ENCODE measurements at places on chromosomes 7 and 10.

GRCh38 chr7:107690611-107691010, 30.0 kb downstream of the SLC26A4 start:
- H3K36me3 ChIP-seq, result no peaks in the 10 kb centered on the region
- no peak overlapping the region for H3K4me3 ChIP-seq
- DNase-seq, result no peak
- H3K4me1 ChIP-seq, result no peaks in the 10 kb centered on the region
- peaks cover 4% of the 10 kb centered on the region for H3K27me3 ChIP-seq
- H3K27ac ChIP-seq, result no peak overlapping the region

- H3K27me3 ChIP-seq, result no peaks in the 10 kb centered on the region
- no peak overlapping the region for H3K4me3 ChIP-seq
- no peaks in the 10 kb centered on the region for H3K4me1 ChIP-seq
Measured at GRCh38 chr7:37016064-37016878, 292.0 kb upstream of the AOAH start.

DNA sequence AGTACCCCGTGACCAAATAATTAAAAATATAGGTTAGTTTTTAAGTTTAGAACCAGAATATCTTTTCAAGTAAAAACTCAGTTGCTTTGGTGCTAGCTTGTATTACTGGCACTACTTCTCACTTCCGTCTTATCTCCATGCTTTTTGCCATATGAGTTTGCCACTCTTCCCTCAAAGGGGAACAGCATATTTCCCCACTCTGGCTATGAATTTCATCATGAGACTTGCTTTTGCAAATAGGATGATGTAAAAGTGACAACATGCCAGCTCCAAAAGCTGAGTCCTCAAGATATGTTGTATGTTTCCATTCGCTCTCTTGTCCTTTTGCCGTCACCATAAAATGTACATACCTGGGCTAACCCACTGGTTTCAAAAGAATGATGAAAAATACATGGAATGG, 178.1 kb upstream of the SEMA3A start:
- no peaks in the 10 kb centered on the region for H3K27me3 ChIP-seq
- no peak for DNase-seq
- H3K4me1 ChIP-seq, result no peaks in the 10 kb centered on the region
- H3K4me3 ChIP-seq, result no peak overlapping the region
- no peaks in the 10 kb centered on the region for H3K36me3 ChIP-seq
- no peak overlapping the region for H3K27ac ChIP-seq

DNA sequence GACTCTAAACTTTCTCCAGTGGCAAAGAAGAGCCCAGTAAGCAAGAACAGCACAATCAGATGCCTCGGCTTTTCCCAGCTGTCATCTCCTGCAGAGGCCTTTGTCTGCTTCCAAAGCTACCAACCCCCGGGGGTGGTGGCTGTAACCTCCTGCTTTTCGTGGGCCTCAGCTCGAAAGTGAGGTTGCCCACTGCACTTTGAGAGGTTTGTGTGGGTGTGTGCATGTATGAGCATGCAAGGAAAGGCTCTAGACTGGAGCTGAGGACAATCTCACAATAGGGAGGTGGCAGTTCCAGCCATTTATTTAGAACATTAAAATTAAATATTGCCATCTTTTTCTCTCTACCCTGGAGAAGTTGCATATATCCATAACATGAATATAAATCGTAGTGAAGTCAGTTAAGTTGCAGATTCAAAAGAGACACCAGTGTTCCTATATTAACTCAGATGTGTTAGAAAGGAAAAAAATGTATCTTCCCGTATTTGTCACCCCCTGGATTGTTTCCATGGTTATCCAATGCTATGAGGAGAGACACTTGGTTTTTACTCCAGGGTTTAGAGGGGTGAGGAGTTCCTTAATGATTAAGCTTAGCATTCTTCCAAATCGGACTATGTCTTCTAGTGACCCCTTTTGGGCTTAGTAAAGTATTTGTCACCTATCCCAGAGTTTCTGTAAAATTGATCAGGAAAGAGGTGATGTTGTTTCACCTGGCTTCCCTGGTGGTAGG, 781.1 kb downstream of the INHBA start:
- H3K36me3 ChIP-seq, result no peaks in the 10 kb centered on the region
- no peaks in the 10 kb centered on the region for H3K4me1 ChIP-seq
- no peak overlapping the region for H3K4me3 ChIP-seq
- DNase-seq, result no peak

GRCh38 chr10:8337332-8337651, 282.8 kb downstream of the GATA3 start:
- peaks cover 17% of the 10 kb centered on the region for H3K4me1 ChIP-seq
- H3K4me3 ChIP-seq, result no peak overlapping the region
- no peak for DNase-seq
- no peaks in the 10 kb centered on the region for H3K27me3 ChIP-seq
- H3K27ac ChIP-seq, result no peak overlapping the region
- H3K36me3 ChIP-seq, result no peaks in the 10 kb centered on the region

DNA sequence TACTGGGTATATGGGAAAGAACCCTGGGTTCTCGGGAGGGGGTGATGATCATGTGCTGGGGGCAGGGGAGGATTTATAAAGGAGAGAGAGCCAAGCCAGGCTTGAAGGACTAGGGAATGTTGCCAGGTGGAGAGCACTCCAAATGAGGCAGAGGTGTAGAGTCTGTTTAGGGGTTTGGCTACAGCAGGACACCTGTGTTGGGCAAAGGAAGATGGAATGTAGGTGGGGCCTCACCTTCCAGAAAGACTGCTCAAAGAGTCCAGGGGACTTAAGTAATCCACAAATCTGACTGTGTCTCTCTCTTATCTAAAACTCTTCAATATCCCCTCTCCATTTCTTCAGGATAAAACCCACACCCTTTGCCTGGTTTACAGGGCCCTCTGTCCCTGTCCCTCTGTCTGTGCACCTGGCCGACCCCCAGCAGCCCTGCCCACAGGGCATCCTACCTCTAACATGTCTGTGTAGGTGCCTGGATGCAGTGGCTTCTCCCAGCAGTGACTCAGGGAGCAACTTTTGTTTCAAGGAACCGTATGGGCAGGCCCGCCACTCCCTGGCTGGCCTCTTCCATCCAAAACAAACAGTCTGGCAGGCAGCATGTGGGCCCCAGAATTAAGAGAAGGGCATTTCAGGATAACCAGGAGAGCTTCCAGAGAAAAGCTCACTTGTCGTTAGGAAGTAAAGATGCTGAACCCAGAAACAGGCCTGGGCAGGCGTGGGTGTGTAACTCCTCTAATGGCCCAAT, 10.6 kb upstream of the PLEKHA1 start:
- no peak overlapping the region for H3K27ac ChIP-seq
- H3K4me1 ChIP-seq, result no peaks in the 10 kb centered on the region
- no peak overlapping the region for H3K4me3 ChIP-seq
- DNase-seq, result no peak
- no peaks in the 10 kb centered on the region for H3K36me3 ChIP-seq
- H3K27me3 ChIP-seq, result no peaks in the 10 kb centered on the region

DNA sequence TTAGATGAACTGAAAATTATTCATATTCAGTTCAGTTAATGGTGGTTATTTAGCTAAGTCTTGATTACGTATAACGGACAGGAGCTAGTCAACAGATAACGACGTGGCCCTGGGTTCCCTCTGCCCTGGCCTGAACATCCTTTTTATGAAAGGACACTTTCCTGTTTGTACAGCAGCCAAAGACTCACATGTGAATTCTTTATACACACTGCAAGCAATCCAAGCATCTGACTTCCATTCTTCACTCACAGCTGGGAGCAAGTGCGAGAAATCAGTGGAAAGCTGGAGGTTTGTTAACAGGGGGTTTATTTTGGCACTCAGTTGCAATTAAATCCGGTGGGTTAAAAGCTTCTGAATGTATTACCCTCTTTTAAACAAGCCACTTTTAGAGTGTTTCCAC, 148.1 kb upstream of the GDF10 start:
- no peak for DNase-seq
- no peak overlapping the region for H3K4me3 ChIP-seq
- H3K27ac ChIP-seq, result no peak overlapping the region
- no peaks in the 10 kb centered on the region for H3K27me3 ChIP-seq
- no peaks in the 10 kb centered on the region for H3K36me3 ChIP-seq

DNA sequence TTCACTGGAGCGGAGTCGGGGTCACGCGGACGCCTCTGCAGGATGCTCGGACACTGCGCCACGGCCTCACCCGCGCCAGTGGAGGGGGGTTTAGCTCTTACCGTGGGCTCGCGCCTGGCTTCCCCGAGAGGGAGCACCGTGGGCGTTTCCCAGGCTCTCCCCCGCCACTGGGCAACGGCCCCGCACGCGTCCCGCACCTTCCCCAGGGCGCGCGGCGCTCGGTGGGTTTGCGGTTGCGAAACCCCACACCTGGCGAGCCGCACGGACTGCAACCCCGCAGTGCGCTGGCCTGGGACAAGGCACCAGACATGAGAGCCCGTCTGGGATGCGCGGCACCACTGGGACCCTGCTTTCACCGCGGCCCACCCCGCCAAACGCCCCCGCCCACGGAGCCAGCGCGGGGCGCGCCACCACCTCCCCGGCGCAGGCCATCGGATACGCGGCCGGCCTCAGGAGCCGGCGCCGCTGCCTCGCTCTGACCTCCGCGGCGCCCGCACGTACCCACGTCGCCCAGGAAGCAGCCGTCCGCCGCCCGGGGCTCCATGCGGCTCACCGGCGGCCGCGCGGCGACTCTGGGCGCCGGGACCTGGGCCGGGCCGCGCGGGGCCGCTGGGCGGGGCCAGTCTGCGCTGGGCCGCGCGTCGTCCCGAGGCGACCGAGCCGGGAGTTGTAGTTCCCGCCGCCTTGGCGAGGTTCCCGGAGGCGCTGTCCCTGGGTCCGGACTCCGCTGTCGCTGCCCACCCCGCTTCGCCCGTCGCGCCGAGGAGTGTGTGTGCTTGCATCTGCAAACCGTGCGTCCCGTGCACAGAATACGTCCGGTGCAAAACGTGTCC, at the start of gene ASB13:
ASB13 (minus strand) TSS at position 588 of the 833 bp plus-strand sequence; CDS start at position 544, 44 bp downstream.
- no peak within 1 kb of the TSS for H3K27ac ChIP-seq
- peak within 1 kb of the TSS; percentile 58 for H3K4me3 ChIP-seq
- peaks cover 16% of the 10 kb centered on the region for H3K4me1 ChIP-seq
- H3K36me3 ChIP-seq, result no peaks in the 10 kb centered on the region

- H3K36me3 ChIP-seq, result no peaks in the 10 kb centered on the region
- H3K4me1 ChIP-seq, result no peaks in the 10 kb centered on the region
- no peak overlapping the region for H3K4me3 ChIP-seq
- no peak for DNase-seq
Measured at GRCh38 chr7:139455789-139456188, 27.7 kb downstream of the KLRG2 start.

Measured in DND-41 (cell line).